Stimulated activated CD4-positive, alpha-beta T cell treated with anti-CD3 and anti-CD28 coated beads, Interleukin-2, amount 100 ng/mL, for 24 hours (primary cell): ENCODE measurements at places on chromosomes 12 and 14.

GRCh38 chr12:40146800-40147797 lies 41.2 kb upstream of the SLC2A13 start:
- DNase-seq, result no peak

DNA sequence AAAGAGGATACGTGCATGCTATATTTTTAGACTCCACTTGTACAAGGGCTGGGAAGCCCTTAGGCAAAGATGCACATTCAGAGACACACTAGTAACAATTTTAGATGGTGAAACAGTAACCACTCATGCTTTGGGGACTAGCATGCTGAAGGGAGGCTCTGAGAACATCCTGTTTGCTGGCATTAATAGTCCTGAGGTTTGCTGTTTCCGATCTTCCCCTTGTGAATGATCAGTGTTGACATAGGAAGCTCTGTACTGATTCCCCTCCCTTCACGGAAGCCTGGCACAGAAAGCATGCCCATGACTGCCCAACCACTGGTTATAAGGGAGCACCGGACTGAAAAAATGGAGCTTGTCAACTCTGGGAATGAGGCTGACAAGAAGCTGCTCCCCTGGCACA lies 164.6 kb downstream of the GCH1 start:
- DNase-seq, result no peak

GRCh38 chr12:56931474-56931978 lies 2.7 kb downstream of the SDR9C7 start:
- DNase-seq, result no peak

- DNase-seq, result no peak
Observed at GRCh38 chr12:32265951-32266350, 133.4 kb upstream of the FGD4 start.

DNA sequence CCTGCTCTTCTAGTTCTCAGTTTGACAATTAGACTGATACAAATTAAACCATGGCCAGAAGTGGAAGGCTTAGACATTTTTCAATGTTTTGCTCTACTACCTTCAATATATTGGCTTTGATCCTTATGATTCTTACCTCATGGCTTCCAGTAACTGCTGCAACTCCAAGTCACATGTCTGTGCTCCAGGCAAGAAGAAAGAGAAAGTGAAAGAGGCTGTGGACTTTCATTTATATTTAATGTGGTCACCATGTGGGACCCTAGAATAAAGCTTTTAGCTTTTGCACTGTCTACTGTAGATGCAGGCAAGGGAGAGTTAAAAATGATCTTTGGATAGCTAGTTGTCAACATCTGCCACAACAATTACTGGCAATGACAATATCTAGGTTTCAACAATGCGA lies 214.3 kb upstream of the PDE3A start:
- DNase-seq, result no peak

- DNase-seq, result no peak
Observed at GRCh38 chr12:3647504-3647903, 105.4 kb downstream of the CRACR2A start.

- no peak for DNase-seq
Observed at GRCh38 chr12:131829356-131829747, 1.2 kb downstream of the MMP17 start.

DNA sequence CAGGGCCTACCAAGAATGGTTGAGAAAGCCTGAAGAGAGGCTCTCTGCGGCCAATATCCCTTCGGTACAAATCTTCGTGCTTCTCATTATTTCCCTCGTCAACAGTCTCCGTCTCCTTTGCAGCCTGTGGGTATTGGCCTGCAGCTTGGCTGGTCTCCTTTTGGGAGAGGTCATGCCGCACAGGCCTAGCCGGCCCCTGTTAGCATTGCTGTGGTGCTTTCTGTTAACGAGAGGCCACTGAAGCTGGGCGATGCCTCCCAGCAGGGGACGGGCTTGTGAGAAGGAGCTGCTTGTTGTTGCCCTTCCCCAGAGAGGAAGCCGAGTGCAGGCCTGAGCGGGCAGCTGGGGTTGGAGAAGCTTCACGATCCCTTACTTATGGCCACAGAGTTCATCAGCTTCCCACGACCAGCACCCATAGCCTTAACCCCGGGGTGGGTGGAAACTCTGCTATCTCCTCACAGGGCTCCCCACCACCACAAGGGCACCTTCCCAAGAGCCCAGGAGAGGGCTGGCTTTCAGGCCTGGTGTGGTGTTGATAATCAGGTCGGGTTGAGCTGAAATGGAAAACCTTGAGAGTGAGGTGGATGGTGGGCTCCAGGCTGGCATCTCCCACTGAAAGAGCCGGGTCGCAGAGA lies 228.6 kb downstream of the ZFP36L1 start:
- DNase-seq, result no peak

- DNase-seq, result no peak
Observed at GRCh38 chr14:91029456-91030217, 30.8 kb downstream of the RPS6KA5 start.

DNA sequence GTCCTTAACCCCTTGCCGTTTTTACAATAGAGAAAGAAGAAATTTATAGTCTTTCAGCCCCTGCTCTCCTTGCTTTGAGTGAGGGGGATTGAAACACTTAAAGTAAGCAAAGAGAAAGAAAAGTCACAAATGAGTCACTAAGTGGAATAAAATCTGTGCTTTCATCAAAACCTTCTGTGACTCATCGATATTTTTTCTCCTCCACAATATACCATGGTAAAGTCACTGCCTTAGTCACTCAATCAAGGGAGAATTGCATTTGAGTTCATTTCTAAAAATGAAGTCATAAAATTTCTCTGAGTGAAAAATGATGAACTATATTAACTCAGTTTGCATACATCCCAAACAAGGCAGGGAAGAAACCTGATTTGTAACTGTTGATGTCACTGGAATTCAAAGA lies 470.3 kb downstream of the FOXG1 start:
- DNase-seq, result no peak

GRCh38 chr14:59398841-59399240 lies 66.3 kb downstream of the GPR135 start:
- DNase-seq, result no peak

DNA sequence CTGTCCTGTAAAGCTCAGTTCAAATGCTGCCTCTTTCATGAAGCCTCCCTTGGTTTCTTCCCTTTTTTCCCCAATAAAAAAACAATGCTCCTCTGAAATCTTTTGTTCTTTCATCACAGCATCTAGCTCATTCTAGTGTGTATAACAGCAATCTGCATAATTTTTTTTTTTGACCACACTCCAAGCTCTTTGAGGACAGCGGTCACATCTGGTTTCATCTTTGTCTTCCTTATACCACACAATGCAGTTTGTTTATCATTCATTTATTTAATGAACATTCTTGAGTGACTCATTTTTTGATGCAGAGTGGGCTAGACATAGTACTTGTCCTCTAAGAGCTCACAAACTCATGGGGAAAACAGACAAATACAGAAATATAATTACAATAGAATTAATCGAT lies 7.3 kb downstream of the GNG2 start:
- DNase-seq, result no peak

- no peak for DNase-seq
Observed at GRCh38 chr14:32629236-32629635, 300.1 kb downstream of the AKAP6 start.
